NCI-H1092 (cell line): ENCODE measurements at places on chromosomes 3 and 15.

DNA sequence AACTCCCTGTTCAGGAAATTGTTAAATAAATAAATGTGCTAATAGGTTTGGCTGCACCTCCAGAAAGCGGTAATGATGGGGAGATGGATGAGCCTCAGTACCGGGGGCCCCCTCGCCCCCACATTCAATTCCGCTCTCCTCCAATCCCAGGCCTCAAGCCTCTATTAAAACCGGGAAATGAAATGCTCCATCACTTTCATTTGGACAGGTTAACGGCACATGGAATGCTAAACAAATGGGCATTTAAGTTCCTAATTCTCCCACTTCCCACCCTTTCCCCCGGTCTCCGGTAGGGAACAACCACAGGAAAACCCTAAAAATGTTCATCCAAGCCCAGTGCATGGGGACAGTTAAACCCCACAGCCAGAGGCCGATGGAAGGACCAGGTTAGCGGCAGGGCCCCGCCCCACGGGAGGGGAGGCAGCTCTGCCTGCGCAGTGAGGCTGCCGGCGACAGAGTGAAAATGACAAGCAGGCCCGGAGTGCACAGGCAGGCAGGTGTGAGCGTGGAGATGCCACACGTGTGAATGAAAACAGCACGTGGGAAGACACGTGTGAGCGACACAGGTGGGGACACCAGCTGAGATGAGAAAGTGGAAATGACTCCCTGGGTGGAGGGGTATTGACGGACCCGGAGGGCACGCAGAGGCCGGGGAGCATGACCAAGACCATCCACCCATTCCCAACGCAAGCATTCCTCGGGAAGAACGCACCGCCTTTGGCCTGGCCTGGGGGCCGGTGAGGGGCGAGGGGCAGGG lies 28.1 kb downstream of the RNU5B-1 start:
- no peak for DNase-seq

GRCh38 chr3:156445117-156446090 lies 109.5 kb downstream of the SSR3 start:
- no peak for DNase-seq

- DNase-seq: peak; percentile 3
Measured at GRCh38 chr3:112605285-112605684, 35.7 kb downstream of the CCDC80 start.

GRCh38 chr3:86938416-86939105 lies 52.4 kb downstream of the VGLL3 start:
- no peak for DNase-seq

GRCh38 chr15:90915216-90915807 lies 12.2 kb downstream of the MAN2A2 start:
- no peak for DNase-seq

DNA sequence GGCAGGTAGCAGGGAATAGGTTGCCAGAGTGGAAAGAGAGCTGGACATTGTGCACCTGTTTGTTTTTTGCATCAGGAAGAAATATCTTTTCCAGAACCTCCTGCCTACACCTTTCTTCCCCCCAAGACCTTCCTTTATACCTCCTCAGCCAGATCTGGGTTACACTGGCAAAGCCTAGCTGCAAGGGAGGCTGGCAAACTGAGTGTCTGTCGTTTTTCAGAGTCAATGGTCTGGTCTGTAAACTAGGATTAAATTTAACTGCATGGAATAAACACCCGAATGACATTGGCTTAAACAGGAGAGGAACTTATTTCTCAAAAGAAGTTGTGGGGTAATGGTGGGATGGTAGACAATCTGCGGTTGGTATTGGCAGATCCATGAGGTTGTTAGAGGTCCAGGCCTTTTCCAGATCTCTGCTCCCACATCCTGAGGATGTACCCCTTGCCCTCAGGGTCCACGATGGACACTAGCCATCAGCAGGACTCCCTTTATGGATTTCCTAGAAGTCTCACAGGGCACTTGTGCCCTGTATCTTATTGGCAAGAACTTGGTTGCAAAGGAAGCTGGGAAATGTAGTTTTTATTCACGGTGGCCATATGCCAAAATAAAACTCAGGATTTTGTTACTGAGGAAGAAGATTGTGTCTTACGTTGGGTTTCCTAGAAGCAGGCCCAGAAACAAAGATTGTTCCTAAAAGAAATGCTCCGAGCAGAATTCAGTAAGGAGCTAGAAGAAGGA lies 3.2 kb upstream of the RARRES1 start:
- no peak for DNase-seq

GRCh38 chr3:51966922-51967383 lies 301 bp downstream of the PCBP4 start:
- no peak for DNase-seq

- no peak for DNase-seq
Measured at GRCh38 chr3:55873523-55874254, 386.6 kb upstream of the WNT5A start.

DNA sequence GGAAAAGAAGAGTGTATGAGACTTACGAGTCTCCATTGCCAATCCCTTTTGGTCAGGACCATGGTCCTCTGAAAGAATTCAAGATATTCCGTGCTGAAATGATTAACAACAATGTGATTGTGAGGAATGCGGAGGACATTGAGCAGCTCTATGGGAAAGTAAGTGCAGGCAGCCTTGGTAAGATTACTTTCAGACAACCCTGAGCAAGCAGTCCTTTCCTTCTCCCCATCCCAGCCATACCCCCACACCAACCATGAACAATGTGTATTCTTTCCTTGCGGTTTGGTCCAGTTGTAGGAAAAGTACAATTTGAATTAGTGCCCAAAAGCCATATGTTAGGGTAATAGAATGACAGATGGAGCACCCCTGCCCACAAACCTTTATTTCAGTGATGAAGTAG lies 5.6 kb downstream of the TSEN2 start:
- no peak for DNase-seq

DNA sequence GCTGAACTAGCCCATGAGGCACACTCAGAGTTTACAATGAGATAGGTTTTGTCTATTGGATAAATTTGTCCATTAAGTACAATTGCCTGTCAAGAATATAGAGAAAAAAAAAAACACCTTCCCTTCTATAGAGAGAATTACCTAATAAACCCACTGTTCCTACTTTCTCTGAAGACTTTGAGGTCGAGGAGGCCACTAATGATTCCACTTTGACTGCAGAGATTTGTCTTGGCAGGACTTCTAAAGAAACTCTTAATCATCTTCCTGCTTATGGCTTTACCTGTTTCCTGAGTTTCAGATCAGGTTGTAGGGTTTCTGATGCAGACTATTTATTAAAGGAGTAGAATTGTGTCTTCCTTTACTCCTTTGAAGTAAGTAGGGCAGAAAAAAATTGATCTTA lies 342.4 kb upstream of the KCNMB2 start:
- DNase-seq: no peak

DNA sequence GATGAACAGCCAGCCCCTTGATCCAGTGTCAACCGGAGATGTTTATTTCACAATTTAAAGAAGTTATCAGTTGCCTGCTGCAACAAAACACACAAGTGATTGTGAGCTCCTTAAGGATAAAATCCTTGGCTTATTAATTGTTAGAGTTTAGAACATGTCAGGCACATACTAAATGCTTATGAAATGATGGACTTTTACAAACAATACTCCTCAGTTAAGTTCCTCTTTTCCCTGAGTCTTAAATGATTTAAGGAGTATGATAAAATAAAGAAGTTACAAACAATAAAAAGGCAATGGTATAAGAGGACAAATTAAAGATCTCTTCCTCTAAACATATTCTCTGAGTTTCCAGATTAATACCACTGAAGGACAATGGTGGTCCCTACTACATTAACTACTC lies 5.7 kb downstream of the GHSR start:
- no peak for DNase-seq

DNA sequence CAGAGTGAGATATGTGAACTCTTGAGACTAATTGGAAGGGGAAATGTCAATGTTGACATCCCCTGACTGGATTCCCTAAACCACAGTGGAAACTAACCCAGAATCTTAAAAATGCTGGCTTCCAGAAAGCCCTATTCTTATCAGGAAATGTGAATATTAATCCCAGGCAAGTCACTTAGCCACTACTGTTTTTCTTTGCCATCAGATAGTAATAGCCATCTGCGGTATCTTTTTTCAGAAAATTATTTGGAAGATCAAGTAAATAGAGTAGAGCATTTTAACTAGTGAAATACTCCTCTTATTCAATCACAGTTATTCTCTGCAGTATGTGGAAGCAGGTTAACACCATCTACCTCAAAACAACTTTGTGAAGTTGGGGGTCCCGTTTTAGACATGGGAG lies 318.9 kb downstream of the RORA start:
- no peak for DNase-seq

DNA sequence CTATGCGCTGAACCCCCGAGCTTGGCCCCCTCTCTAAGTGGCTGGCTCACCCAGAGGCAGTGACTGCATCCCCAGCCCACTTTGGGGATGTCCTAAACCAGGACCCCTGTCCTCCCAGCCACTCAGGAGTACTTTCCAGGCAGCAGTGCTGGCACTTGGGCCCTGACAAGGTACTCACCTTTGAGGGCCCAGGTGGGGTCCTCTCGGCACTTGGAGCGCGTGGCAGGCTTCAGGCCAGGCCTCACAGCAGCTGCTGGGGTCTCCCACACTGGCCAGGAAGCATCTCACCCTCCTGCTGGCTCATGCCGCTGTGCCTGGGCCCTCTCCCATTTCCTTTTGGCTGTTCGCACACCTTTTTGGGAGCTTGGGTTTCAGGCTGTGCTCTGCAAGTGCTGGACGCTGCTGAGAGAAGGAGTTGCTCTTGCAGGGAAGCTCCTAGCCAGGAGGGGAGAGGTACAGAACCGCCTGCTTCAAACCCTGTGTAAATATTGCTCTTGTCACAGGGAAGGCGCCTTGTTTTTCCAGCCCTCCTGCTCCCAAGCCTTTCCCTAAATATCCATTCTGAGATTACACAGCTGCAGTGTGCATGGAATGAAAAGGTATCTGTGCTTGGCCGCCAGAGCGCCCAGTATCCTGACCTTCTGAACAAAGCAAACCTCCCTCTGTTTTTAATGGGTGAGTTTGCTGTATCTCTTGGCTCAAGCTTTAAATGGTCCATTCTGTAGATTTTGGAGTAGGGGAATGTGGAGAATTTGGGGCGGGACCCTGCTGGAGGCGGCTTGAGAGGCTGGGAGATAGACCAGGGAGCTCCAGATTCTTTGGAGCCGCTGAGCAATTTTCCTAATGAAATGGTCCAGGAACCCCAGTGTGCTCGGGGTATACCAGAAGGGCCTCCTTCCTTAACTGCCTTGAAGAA lies 45.6 kb downstream of the DNASE1L3 start:
- DNase-seq: peak; percentile 49

DNA sequence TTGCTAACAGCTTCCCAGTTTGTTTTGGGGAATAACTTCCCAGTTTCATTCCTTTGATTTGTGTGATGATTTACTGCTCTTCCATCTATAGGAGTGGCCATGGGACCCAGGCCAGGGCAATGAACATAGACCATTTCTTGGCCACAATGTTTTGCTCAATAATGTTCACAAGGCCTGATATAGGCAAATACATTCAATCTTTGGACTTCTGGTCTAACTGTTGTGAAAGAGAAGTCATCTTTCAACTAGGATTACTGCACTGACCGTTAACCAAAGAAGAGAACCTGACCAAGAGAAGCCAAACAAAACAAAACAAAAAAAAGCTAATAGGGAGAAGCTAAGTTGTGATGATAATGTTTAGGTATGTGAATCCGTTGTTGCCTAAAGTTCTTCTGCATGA lies 221.8 kb upstream of the SUCLG2 start:
- DNase-seq: no peak

GRCh38 chr3:49867871-49868321 lies 1.8 kb downstream of the CAMKV start:
- no peak for DNase-seq

DNA sequence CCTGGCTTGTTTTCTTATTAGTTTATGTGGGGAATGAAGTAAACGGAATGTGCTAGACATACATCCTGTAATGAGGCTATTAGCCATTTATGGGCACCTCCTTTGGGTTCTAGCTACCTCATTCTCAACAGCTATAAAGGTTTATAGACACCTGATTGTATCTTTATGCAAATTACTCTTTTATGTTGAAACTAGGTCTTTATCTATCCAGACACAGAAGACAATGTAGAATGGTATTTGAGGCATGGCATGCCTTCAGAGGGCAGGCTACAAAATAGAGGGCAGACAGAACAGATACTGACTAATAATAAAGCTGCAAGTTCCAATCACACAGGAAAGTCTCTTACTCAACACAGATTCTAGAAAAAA lies 27.1 kb downstream of the TBC1D2B start:
- no peak for DNase-seq

DNA sequence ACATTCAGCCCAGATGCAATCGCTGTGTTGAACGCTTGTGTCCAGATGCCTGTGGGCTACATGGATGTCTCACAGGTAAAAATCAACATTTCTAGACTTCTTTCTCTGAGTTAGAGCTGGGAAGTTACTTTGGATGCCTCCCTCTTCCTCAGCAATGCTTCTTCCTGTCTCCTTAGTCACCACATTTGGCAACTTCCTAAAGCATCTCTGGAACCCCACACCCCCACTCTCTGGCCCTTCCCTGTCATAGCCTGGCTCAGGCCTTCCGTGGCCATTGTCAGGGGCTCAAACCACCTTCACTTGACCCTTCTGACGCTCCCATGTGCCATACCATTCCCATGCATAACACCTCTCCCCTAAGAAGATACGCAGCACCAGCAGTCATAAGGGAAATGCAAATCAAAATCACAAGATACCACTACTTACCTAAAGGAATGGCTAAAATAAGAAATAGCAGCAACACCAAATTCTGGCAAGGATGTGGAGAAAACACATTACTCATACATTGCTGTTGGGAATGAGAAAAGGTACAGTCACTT lies 21.6 kb upstream of the RGMA start:
- DNase-seq: no peak

DNA sequence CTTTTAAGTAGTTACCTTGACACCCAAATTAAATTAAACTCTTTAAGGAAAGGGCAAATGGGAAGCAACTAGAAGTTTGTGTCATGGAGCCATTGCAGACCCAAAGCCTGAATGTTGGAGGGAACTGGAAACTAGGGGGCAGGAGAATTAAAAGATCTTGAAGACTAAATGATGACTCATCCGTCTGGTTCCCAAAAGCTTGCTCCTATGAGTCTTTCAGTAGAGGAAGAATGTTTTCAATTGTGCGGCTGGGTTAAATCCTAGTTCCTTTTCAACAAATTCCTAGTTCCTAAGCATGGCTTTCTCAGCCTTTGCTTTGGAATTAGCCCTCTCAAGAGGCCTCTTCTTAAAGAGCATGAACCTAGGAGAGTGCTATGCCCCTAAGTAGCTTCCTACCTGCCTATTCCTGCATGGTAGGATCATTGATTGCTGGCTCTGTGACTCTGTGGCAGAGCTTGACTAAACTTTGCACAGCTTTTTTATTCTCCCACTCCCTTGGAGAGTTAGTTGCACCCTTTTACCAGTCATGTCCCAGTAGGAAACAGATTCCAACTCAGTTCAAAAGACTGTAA lies 17.7 kb downstream of the CLEC3B start:
- no peak for DNase-seq

GRCh38 chr3:14836049-14836468 lies 17.3 kb downstream of the FGD5 start:
- no peak for DNase-seq

- no peak for DNase-seq
Measured at GRCh38 chr3:149813367-149814281, 609 bp downstream of the RNF13 start.
